Esophagus squamous epithelium (tissue), 5 donors: ENCODE measurements at places on chromosomes 4 and X.

DNA sequence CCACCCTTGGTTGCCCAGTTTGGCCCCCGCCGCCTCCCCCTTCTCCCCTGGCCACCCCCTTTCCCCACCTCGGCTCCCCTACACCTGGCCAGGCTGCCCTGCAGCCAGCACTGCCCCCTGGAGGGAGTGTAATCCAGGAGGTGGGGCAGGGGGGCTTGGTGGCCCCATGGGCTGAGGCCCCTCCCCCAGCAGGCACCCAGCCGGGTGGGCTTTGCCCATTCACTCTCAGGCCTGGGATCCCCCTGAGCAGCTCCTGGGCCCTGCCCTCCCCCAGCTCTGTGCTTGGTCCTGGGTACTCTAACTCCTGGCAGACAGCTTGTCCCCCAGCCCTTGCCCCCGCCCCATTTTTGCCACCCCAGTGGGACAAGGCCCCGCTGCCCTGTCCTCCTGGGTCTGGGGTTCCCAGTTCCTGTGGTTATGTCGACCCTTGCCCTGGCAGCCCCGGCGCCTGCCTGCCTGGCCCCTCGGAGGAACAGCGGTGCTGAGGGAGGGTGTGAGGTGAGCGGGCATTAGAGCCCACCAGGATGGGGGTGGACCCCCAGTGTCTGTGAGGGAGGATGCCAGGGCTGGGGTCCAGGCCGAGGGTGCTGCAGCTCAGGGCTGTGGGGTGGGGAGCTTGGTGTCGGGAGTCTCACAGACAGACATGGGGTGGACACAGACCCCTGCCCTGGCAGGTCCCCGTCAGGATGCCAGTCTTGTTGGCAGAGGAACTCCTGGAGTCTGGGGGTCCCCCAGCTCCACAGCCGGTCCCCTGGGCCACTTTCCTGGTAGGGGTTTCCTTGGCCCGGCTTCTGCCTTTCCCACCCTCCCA lies 10.2 kb downstream of the NAT8L start:
- H3K4me1 ChIP-seq: no peaks in the 10 kb centered on the region
- no peak overlapping the region for H3K27ac ChIP-seq
- no peak for DNase-seq
- H3K36me3 ChIP-seq: no peaks in the 10 kb centered on the region
- H3K27me3 ChIP-seq: no peaks in the 10 kb centered on the region

DNA sequence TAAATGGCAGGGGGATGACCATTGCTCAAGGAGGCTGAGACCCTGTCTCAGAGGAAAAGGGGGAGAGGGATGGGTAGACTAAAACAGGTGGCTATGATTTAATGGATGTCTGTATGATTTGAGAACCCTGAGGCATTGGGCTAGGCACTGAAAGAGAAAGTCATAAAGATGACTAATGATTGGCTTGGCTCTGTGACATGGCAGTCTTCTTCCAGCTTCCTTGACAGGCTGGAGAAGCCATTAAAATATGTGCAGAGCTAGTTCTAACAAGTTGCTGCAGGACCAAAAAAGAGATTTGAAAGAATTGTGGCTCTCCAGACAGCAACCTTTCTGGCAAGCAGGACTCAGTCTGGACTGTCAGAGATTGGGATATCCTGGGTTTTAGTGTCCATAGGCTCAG lies 53.6 kb downstream of the AMER1 start:
- H3K4me1 ChIP-seq: no peaks in the 10 kb centered on the region
- no peak overlapping the region for H3K4me3 ChIP-seq
- no peaks in the 10 kb centered on the region for H3K27me3 ChIP-seq
- DNase-seq: no peak
- peak overlapping the region; percentile 60 for H3K27ac ChIP-seq

- no peak overlapping the region for H3K4me3 ChIP-seq
- H3K4me1 ChIP-seq: no peaks in the 10 kb centered on the region
- no peaks in the 10 kb centered on the region for H3K27me3 ChIP-seq
- H3K36me3 ChIP-seq: no peaks in the 10 kb centered on the region
- DNase-seq: no peak
Observed at GRCh38 chrX:13093529-13094140, 49.2 kb upstream of the FAM9C start.

DNA sequence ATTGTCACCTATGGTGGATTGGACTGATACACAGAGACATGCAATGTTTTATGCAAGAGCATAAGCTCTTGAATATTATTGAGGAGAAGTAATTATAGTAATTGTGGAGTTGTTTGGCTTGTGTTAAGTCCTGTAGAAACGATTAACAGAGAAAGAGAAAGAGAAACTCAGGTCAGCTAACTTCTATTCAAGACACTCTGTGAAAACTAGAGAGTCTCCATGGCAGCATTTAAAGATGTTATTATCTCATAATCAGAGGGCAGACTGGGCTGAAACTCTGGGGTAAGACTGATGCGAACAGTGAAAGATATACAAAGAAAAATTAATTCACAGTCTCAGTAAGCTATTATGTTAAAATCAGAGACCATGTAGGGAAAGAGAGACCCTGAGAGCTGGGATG lies 625.7 kb downstream of the FAT4 start:
- H3K4me3 ChIP-seq: no peak overlapping the region
- H3K27me3 ChIP-seq: no peaks in the 10 kb centered on the region
- H3K4me1 ChIP-seq: no peaks in the 10 kb centered on the region
- no peak for DNase-seq
- no peak overlapping the region for H3K27ac ChIP-seq
- no peaks in the 10 kb centered on the region for H3K36me3 ChIP-seq

GRCh38 chr4:6548201-6548881 lies 26.6 kb upstream of the MAN2B2 start:
- peaks cover 8% of the 10 kb centered on the region for H3K4me1 ChIP-seq
- H3K27ac ChIP-seq: no peak overlapping the region
- no peaks in the 10 kb centered on the region for H3K36me3 ChIP-seq
- no peaks in the 10 kb centered on the region for H3K27me3 ChIP-seq
- H3K4me3 ChIP-seq: no peak overlapping the region

GRCh38 chrX:22803353-22803752 lies 196.4 kb upstream of the DDX53 start:
- no peak overlapping the region for H3K4me3 ChIP-seq
- H3K4me1 ChIP-seq: no peaks in the 10 kb centered on the region
- DNase-seq: no peak
- H3K27me3 ChIP-seq: no peaks in the 10 kb centered on the region
- no peak overlapping the region for H3K27ac ChIP-seq
- no peaks in the 10 kb centered on the region for H3K36me3 ChIP-seq

DNA sequence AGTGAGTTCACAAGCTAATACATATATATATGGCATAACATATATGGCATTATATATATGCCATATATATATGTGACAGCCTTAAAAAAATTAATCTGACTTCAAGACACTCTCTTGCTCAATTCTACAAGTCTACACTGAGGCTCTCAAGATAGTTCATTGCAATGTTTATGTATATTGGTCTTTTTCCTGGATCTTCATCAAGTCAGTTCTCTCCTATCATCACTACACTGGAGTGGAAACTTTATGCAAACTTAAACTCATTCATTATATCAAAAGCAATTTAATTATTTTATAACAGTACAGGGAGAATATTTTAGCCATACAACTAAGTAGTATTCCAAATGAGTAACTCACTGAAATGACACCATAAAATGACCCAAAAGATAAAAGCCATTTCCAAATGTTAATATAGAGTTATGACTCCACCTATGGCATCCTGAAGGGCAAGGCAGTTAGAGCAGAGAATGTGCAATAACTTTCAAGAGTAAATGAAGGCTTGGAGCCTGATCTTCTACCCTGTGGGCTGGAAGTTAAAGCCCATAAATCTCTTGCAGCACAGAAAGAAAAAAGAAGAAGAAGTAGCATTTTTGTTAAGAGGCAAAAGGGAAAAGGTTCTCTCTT lies 176.3 kb upstream of the SLIT2 start:
- no peak overlapping the region for H3K4me3 ChIP-seq
- H3K4me1 ChIP-seq: no peaks in the 10 kb centered on the region
- H3K27me3 ChIP-seq: no peaks in the 10 kb centered on the region
- no peak for DNase-seq

DNA sequence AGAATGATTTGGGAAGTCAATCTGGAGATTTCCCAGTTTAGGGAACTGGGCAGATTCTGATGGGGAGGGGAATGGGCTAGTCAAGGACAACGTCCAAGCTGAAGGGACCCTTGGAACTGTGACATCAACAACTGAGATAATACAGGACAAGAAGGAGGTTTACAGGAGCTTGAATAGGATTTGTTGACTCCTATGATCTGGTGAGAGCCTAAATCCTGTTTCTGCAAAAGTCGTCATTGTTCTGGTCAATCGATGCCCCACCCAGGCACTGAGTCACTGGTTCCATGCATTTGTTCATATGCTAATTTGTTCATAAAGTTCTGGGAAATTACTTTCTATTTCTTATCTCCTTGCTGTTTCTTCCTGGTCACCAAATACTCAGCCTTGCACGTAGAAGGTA lies 15.3 kb upstream of the PDGFRA start:
- H3K36me3 ChIP-seq: no peaks in the 10 kb centered on the region
- no peaks in the 10 kb centered on the region for H3K27me3 ChIP-seq
- peaks cover 42% of the 10 kb centered on the region for H3K4me1 ChIP-seq
- H3K4me3 ChIP-seq: no peak overlapping the region
- peak overlapping the region; percentile 72 for H3K27ac ChIP-seq

GRCh38 chrX:40625294-40625693 lies 2.1 kb downstream of the MPC1L start:
- H3K4me1 ChIP-seq: no peaks in the 10 kb centered on the region
- H3K4me3 ChIP-seq: no peak overlapping the region
- no peaks in the 10 kb centered on the region for H3K27me3 ChIP-seq
- H3K27ac ChIP-seq: no peak overlapping the region
- H3K36me3 ChIP-seq: peaks cover 32% of the 10 kb centered on the region
- no peak for DNase-seq

DNA sequence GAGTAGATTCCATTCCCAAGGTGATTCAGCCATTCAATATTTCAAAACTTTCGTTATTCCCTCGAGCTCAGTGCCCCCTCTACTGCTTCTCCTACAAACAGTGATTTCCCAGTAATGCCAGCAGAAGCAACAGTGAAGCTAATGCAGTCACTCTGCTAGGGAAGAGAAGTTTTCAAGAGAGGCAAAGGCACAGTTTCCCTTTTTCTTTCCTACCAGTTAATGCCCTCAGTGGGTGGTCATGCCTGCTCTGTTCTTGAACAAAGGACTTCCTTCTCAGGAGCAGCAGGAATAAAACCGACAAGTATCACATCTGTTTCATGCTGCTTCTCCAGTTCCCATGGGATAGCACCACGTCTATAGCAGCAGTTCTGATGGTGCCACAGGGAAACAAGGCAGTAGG lies 317.2 kb downstream of the TENM3 start:
- H3K27me3 ChIP-seq: no peaks in the 10 kb centered on the region
- H3K36me3 ChIP-seq: no peaks in the 10 kb centered on the region

DNA sequence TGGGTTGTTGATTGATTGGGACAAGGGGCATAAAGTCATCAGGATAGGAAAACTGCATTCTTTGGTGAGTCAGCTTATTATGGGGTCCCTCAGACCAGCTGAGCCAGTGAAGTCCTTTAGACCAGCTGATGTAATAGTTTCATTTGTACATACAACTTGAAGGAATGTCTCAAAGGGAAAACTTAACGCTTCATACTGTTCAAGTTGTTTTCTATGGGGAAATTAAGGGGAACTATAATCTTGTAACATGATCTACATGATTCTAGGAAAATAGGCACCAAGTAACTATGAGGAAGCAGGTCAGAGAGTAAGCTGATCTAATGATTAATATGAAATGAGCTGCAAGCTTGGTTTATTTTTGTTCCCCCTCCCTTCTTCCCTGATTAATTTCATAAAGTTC lies 175.1 kb upstream of the GRID2 start:
- no peak for DNase-seq
- H3K4me3 ChIP-seq: no peak overlapping the region
- H3K27ac ChIP-seq: no peak overlapping the region
- no peaks in the 10 kb centered on the region for H3K36me3 ChIP-seq
- no peaks in the 10 kb centered on the region for H3K4me1 ChIP-seq

DNA sequence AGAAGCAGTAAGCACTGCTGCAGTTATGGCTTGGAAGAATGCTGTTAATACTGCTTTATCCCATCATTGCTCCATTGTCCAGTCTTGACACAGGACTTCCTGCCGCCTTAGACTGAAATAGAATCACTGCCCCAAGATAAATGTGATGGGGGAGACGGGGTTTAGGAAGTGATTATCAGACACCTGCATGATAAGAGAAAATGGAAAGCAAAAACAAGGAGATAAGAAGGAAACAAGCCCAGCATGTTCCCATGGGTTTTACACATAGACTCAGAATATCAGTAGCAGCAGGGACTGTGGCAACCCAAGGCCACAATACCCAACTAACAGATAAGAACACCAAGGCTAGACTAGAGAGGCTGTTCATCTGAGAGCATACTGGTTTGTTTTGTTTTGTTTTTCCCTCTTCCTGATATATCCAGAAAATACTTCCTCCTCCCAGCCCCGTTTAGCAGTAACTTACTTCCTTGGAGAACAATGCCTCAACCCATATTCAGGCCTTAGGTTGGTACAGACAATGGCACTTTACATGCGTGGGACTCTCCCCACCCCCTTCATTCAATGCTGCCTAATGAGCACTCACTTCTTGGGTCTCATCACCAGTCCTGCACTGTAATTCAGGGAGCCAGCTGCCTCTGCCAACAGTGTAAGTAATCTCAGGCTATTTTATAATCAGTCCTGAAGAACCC lies 232.6 kb downstream of the CBR4 start:
- H3K4me3 ChIP-seq: no peak overlapping the region
- H3K27ac ChIP-seq: no peak overlapping the region
- H3K27me3 ChIP-seq: no peaks in the 10 kb centered on the region
- peaks cover 8% of the 10 kb centered on the region for H3K4me1 ChIP-seq
- DNase-seq: no peak
- no peaks in the 10 kb centered on the region for H3K36me3 ChIP-seq

- no peaks in the 10 kb centered on the region for H3K27me3 ChIP-seq
- H3K36me3 ChIP-seq: peaks cover 34% of the 10 kb centered on the region
- peaks cover 20% of the 10 kb centered on the region for H3K4me1 ChIP-seq
- peak overlapping the region; percentile 80 for H3K4me3 ChIP-seq
Observed at GRCh38 chrX:318068-318738, 393 bp downstream of the GTPBP6 start.

GRCh38 chrX:128439159-128439558 lies 387.0 kb upstream of the ACTRT1 start:
- H3K4me1 ChIP-seq: no peaks in the 10 kb centered on the region
- H3K4me3 ChIP-seq: no peak overlapping the region
- no peaks in the 10 kb centered on the region for H3K36me3 ChIP-seq
- H3K27ac ChIP-seq: no peak overlapping the region
- H3K27me3 ChIP-seq: no peaks in the 10 kb centered on the region
- no peak for DNase-seq

DNA sequence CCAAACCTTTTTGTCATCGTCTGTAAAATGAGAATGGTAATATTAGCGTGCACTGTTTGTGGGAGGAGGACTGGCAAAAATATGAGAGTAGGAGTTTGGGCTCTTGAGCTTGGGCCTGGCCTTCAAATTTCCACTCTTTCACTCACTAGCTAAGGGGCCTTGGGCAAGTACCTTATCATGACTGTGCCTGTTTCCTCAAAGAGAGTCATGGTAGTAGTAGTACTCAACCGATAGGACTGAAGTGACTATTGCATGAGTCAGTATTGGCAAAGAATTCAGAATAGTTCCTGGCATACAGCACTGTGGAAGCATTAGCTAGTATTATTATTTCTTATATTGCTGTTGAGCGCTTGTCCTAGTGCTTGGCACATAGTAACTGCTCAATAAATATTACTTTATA lies 16.0 kb upstream of the RBM3 start:
- no peak overlapping the region for H3K4me3 ChIP-seq
- H3K27me3 ChIP-seq: no peaks in the 10 kb centered on the region
- H3K27ac ChIP-seq: no peak overlapping the region
- no peak for DNase-seq
